GM06990 (cell line): ENCODE measurements at places on chromosomes 6 and 20.

DNA sequence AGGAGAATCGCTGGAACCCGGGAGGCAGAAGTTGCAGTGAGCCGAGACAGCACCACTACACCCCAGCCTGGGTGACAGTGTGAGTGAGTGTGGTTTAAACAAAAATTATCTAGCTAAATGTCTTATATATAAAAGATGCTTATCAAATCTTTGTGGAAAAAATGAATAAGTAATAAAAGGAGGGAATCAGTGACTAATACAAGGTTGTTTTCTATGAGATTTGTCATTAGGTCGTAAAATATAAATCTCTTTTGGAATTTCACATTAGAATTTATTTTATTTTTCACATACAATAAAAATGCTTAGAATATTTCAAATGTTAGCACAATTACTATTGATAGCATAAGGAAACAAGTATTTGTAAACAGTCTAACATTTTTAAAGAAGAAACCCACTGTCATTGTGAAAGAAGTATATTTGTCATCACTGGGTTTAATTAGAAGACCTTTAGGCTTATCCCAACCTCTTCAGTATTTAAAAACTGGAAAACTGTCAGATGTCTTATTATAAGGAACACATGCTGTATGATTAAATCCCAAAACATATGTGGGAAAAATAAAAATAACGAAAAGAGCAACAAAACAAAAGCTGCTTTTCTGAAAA, 47.1 kb downstream of the ASCC3 start:
- DNase-seq, result no peak

DNA sequence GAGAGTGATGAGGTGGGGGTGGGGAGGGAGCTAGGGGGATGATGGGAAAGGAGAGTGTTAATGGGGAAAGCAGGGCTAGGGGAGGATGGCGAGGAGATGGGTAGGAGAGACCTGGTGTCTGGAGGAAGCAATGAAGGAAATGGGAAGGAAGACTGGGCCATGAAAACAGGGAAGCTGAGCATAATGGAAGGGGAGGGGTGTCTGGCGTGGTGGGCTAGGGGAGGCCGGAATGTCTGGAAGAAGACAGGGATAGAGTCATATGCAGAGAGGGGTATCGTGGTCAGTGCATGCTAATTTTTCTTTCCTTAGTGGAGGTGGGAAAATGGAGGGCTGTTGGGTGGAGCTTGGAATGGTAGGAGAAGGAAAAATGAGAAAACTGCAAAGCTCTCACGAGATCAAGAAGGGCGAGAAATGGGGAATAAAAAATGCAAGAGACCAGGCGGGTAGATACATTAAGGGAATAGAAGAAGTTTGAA, 423 bp downstream of the KLHDC3 start:
- DNase-seq, result no peak

DNA sequence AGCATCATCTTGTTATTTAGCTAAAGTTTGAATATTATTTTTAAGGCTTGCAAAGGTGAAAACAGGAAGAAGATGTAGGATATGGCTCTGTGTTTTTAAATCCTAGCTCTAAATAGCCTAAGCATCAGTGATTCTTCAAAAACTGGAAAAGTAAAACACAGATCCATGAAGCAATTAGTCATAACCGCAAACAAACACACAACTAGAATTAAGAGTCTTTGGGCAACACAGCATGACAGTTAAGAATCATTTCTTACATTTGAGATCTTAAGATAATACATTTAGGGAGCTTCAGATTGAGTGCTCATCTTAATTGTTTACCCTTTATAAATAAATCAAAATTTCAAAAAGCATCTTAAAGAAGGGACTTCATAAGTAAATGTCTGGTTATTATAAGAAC, 115.8 kb upstream of the MAP7 start:
- DNase-seq, result no peak

DNA sequence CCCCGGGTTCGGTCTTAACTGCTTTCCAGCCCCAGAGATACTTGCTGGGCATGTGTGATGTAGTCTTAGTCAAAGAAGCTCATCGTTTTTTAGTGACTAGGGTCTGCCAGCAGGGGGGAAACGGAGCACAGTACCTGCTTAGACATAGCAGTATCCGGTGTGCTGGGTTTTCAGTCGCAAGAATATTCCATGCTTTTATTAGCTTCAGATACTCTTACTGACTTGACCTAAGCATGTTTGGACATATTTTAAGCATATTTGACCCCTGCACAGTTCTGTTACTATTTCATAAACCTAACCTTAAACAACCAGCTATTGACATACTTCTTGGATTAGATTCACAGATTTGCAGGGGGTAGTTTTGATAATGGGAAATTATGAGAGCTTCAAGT, 3.0 kb downstream of the E2F3 start:
- DNase-seq, result peak; percentile 46

- no peak for DNase-seq
Observed at GRCh38 chr6:44715188-44715587, 327.7 kb downstream of the CDC5L start.

- DNase-seq, result no peak
Observed at GRCh38 chr6:169200893-169201514, 52.6 kb downstream of the THBS2 start.

DNA sequence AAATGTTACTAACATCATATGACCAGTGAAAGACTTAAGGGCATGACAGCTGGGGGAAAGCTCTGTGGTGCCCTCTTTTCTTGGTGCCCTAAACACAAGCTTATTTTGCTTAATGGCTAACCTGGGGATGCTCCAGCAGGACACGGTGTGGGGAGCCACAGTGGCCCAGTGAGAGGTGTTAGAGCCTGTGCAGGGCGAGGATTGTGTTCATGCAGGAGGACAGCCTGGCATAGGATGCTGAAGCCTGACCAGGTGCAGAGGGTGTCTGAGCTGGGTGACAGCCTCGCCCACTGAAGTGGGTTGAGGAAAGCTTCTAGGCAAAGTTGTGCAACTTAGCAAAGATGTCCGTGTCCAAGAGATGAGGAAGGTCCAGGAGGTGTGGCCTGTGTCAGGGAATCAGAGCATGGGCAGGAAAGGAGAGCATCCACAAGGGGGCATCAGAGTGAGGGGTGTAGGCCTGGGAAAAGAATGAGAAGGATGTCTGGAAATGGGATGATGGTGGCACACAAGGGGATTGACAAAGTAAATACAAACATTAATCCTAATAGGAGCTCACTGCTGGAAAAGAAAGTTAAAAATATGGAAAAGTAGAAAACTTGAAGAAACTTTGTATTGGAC, 33.9 kb downstream of the SLC17A4 start:
- no peak for DNase-seq

GRCh38 chr6:21001736-21002135, 467.5 kb downstream of the CDKAL1 start:
- no peak for DNase-seq

- peak; percentile 68 for DNase-seq
Observed at GRCh38 chr20:37335642-37336368, 10.1 kb upstream of the SRC start.

- no peak for DNase-seq
Observed at GRCh38 chr6:129774697-129775447, 64.9 kb upstream of the ARHGAP18 start.
